Stimulated activated CD8-positive, alpha-beta memory T cell treated with anti-CD3 and anti-CD28 coated beads, Interleukin-7, amount 100 ng/mL, for 1 hour (primary cell): ENCODE measurements at places on chromosomes 3 and 15.

GRCh38 chr3:48408823-48409281 is 21.0 kb downstream of the PLXNB1 start:
- DNase-seq: no peak

DNA sequence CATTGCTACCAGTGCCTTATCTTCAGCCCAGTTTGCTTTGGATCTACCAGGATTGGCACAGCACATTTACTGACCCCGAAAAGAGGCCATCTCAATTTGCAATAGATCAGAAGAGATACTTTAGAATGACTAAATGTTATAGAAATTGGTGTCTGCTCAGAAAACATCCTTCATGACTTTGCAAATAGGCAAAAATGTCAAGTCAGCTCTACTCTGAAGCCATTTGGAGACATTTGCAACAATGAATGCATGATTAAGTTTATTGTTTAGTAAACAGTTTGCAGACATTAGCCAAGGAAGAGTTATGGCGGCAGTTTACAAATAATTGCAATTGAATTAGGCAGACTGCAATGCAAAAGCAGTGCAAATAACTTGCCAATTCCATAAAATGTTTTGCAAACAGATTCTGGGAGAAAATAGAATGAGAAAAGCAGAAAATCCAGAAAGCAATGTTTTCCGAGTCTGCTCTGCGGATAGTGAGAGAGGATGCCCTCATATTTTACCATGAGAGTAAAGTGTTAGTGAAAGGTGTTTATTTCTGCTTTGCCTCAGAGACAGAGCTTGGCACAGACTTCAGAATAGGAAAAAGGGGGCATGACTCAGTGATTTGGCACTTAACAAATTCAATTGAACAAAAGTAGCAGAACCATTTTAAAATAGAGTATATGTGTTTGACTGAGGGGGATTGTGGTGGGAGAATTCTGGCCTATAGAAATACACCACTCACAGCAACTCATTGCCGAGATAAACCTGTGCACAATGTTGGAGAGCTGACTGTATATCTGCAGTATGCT is 334.9 kb upstream of the NR2F2 start:
- no peak for DNase-seq

DNA sequence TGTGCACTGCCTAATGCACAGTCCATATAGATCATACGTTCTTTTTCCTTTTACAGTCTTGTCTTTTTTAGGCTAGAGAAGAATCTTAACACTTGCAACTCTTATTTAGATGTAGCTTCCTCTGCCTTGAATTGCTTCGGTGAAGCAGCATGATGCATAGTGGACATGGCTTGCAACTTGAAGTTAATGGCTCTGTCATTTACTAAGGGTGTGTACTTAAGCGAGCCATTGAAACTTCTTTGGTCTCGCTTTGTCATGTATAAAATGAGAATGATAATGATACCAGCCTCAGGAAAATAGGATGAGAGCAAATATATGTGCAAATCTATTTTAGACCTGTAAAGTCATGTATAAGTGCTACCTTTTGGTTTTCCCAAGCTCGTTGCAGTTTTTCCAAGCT is 147.4 kb downstream of the GHSR start:
- DNase-seq: no peak

DNA sequence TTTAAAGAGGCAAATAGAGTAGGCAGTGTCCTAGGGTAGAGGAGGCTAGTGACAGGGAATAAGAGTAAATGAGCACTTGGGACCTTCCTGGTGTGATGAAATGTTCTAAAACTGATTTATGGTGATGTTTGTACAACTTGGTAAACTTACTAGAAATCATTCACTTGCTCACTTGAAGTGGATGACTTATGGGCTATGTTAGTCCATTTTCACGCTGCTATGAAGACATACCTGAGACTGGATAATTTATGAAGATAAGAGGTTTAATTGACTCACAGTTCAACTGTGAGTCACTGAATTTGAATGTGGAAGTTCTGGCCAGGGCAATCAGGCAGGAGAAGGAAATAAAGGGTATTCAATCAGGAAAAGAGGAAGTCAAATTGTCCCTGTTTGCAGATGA is 31.7 kb upstream of the DHX36 start:
- no peak for DNase-seq

GRCh38 chr3:157274644-157275137 is 114.7 kb upstream of the CCNL1 start:
- no peak for DNase-seq

DNA sequence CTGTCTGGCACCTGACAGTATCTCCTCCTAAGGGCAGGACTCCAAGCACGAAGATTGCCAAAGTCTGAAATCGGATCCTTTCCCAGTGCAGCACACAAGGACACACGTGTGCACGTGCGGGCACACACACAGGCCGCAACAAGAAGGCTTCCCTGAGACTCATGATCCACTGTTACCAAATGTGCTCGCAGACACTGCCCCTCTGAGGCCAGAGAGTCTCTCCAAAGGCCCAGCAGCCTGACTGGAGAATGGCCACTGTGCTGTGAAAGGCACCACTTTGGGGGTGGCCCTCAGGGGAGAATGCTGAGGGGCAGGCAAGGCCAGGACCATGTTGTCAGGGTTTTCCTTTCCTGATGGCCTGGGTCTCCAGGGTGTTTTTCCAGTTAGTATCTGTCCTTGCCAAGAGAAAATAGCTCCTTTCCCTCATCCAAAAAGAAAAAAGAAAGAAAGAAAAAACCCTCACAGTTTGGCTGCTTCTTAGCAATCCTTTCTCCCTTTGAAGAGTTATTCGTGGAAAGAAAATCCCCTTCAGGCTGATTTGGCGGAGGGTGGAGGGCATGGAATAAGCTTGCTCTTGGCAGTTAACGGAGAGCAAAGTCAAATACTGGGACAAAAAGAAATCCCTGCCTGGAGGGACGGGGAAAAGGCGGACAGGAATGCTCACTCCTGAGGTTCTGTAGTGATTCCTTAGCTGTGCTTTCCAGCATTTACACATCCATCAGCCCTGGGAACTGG is 112.2 kb upstream of the ETV5 start:
- no peak for DNase-seq

DNA sequence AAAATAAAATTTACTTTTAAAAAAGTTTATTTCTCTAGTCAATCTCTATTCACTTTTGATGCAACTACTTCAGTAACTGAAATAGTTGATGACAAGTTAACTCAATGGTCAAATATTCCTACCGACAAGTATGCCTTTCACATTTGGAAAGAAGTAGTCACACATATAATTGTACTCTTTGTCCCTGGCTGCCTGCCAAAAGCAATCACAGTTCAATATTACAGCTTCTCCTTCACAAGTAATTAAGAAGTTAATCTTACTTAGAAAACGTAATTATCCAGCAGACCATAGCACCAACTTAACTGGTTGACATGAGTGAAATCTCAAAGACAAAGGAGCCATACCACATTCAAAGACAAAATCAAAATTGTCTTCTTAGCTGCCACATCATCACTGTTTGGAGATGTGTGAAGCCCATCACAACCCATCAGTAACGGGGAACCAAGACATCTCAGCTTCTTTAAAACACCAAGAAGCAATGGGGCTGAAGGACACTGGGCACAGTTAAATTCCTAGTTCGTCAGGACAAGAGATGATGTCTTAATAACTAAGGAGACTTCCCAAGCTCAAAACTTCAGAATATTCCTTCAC is 86.1 kb downstream of the PLCH1 start:
- DNase-seq: no peak

GRCh38 chr15:68414591-68414990 is 17.4 kb downstream of the ITGA11 start:
- DNase-seq: no peak

GRCh38 chr3:20648294-20648693 is 462.3 kb upstream of the SGO1 start:
- DNase-seq: no peak

DNA sequence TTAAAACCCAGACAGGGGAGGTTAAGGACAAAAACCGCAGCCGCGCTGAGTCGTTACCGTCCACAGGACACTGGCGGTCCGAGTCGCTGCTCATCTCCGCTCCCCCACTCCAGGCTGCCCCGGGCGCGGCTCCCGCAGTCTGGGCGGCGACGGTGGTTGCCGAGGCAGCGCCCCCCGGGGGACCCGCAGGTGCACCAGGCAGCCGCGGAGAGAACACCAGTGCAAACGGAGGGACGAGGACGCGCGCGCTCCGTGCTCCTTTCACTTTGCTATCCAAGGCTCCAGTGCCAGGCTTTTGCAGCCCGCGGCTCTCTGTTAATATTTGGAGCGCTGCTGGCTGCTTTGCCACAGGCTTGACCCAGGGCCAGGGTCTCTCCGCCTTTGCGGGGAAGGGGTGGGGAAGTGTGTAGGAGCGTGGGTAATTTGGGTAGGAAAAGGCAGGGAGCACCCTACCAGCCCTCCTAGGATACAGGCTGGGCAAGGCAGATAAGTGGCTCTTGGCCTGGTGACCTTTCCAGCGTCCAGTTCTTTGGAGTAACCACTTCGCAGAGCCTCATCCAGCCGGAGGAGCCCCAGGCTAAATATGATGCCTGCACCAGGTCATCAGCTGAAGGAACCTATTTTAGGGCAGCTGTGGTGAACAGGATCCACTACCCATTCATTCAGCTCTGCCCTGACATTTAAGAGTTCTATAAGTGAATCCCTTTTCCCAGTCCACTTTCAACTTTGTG is at the start of gene GADL1:
GADL1 (minus strand) TSS at position 141 of the 731 bp plus-strand sequence; CDS start at position 94, 47 bp downstream.
- no peak for DNase-seq
